ENCODE measurements at places on chromosomes 6 and 20. TPM values are rescaled to one million over a fixed set of nuclear protein-coding genes. Genes with fewer than 3 reads are reported as not detected.

PAK5 gene
- not detected for total RNA-seq

DZANK1 gene
- 1.5 TPM for total RNA-seq

RALY gene
- 115 TPM for total RNA-seq

BANF2 gene
- not detected for total RNA-seq

ZBTB12 gene
- 2.4 TPM for total RNA-seq

SIRPG gene
- total RNA-seq: not detected

SMLR1 gene
- total RNA-seq: not detected

PTCRA gene
- not detected for total RNA-seq

TOX2 gene
- total RNA-seq: 6.6 TPM

ZSCAN12 gene
- total RNA-seq: 3.5 TPM

SLC35D3 gene
- not detected for total RNA-seq

WFDC10B gene
- total RNA-seq: not detected

FKBP5 gene
- 48.2 TPM for total RNA-seq

PPIL6 gene
- total RNA-seq: 2.3 TPM

SLC4A11 gene
- total RNA-seq: 1.1 TPM

NELFE gene
- 108 TPM for total RNA-seq

HRH3 gene
- total RNA-seq: not detected

PMEPA1 gene
- total RNA-seq: 74.0 TPM

BCAS1 gene
- total RNA-seq: 0.13 TPM

SMPD2 gene
- 10.3 TPM for total RNA-seq

TFAP2A gene
- total RNA-seq: 1.3 TPM

HTR1E gene
- total RNA-seq: not detected

PLEKHG1 gene
- total RNA-seq: 6.7 TPM

IL17A gene
- not detected for total RNA-seq

SASH1 gene
- 5.5 TPM for total RNA-seq

MDFI gene
- total RNA-seq: 47.9 TPM

MROH8 gene
- total RNA-seq: 0.33 TPM

CRIP3 gene
- total RNA-seq: not detected

NRM gene
- total RNA-seq: 26.2 TPM

MARCKS gene
- total RNA-seq: 124 TPM

GINS1 gene
- total RNA-seq: 22.7 TPM

MAP3K5 gene
- 9.5 TPM for total RNA-seq

GRM4 gene
- 0.89 TPM for total RNA-seq

SRPK1 gene
- 29.0 TPM for total RNA-seq

TCF21 gene
- total RNA-seq: 4.7 TPM

FRK gene
- total RNA-seq: 1.6 TPM

ZKSCAN3 gene
- total RNA-seq: 3.2 TPM

TMC2 gene
- not detected for total RNA-seq

RIPOR2 gene
- total RNA-seq: 0.76 TPM

SLC52A3 gene
- total RNA-seq: not detected

ZFP57 gene
- total RNA-seq: not detected

PKIB gene
- 15.2 TPM for total RNA-seq

SPEF1 gene
- 0.76 TPM for total RNA-seq

C2 gene
- total RNA-seq: 0.49 TPM

SGK2 gene
- total RNA-seq: 15.6 TPM

PROCR gene
- total RNA-seq: 92.4 TPM

C20orf141 gene
- 0.76 TPM for total RNA-seq

MOG gene
- total RNA-seq: not detected

LPA gene
- not detected for total RNA-seq

OR2J3 gene
- not detected for total RNA-seq
